ENCODE measurements at places on chromosomes 12 and 14.
A peak's percentile ranks its signal among the peaks of the same experiment; 100 is the strongest.

- no peak for DNase-seq
Observed at GRCh38 chr12:64739778-64740177, 19.4 kb downstream of the GNS start.

DNA sequence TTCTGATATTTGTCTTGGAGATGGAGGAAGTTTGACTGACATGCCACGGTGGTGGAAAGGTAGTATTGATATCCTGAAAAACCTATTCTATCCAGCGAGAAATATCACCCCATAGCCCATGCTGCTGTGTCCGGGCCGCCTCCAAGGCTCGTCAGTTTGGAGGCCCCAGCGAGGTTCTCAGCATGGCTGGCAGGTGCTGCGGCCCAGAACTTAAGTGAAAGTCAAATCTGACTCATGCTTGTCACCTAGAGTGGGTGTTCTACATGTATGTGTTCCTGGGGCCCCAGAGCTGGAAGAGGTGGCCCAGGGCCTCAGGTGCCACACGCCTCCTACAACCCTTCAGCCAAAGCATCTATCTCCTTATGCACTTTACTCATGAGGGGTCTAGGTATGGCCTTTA, 92.9 kb downstream of the GCH1 start:
- DNase-seq = no peak

- DNase-seq = no peak
Observed at GRCh38 chr14:68820119-68820518, 27.3 kb upstream of the ZFP36L1 start.

GRCh38 chr14:64147126-64147790, 146.9 kb downstream of the ESR2 start:
- DNase-seq = no peak

DNA sequence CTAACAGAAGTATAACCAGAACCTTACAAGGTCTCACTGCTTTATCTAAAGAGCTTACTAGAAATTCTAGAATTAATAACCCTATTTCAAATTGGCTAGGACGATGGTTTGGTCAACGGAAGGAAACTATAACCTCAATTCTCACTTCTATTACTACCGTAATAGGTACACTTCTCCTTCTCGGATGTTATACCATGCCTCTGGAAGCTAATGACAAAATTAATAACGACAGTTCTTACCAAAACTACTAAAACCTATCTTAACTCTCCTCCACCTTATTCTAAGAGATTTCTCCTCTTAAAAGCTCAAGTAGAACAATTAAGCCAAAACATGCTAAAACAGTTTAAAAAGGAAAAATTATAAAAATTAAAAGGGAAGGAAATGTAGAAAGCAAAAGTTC, 23.7 kb upstream of the UBC start:
- DNase-seq = no peak

- DNase-seq = no peak
Observed at GRCh38 chr12:12099102-12099501, 28.4 kb downstream of the BCL2L14 start.

GRCh38 chr14:55532645-55533344, 47.2 kb upstream of the KTN1 start:
- DNase-seq = no peak

DNA sequence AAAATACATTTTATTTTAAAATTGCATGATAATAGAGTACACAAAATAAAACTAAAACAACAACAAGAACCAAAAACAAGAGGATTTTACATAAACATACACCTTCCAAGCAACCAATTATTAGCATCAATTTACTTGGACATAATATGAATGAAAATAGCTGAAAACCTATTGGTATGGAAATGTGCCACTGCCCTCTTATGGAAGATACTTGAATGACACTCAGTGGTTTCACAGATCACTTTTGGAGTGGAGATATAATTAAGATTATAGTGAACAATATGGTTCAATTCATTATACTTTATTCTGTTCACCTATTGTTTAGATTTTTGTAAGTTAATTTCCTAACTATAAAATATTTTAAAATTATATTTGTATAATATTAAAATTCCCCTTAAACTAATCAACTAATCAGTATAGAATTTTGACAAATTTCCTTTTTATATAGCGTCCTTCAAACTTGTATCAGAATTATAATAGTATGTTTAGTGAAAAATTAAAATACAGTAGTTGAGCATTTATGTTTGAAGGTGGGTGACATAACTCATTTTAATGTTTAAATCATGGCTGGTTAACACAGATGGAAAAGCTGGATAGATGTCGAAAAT, 70.1 kb downstream of the SLC6A15 start:
- peak; percentile 61 for DNase-seq

- DNase-seq = no peak
Observed at GRCh38 chr12:49540229-49541139, 1.7 kb downstream of the KCNH3 start.

- no peak for DNase-seq
Observed at GRCh38 chr12:4251216-4251891, 22.2 kb upstream of the CCND2 start.

GRCh38 chr14:51458563-51458955, 193.2 kb upstream of the FRMD6 start:
- DNase-seq = no peak

- no peak for DNase-seq
Observed at GRCh38 chr12:57247041-57247440, 3.9 kb downstream of the STAC3 start.

DNA sequence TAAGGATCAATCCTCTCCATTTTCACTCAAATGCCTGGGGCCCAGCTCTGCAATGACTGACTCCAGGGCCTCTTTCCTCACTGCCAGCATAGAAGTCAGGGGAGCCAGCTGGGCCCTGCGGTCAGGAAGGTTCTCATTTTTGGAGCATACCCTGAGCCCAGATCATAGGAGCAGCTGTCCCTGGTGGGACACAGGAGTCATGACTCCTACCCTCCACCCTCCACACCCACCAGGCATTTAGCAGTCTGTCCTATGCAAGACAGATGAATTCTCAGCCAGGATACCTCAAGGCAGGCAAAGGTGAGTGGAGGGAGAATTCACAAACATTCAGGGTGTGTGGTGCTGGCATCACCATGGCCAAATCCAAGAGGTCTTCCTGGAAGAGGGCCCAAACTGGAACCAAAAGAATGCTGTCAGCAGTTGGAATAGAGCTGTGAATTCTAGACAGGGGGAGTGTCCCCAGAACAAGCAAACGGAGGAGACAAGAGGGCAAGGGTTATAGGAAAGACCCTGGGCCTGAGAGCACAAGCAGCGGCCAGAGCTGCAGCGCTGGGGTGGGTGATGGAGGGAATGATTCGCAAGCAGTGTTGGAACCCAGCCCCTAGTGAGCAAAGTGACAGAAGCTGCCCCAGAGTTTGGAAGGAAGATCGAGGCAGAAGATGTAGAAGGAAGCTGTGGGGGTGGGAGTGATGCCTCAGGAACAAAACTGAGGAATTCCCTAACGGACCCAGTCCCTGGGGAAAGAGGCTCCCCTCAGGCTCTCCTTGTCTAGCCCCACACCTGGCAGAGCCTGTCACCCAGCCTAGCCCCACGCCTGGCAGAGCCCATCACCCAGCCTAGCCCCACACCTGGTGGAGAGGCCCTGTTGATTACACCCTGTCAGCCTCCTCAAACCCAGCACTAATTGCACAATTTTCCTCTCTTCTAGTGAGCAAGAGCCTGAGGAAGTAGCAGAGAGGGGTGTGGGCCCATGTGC, 4.5 kb upstream of the REM2 start:
- no peak for DNase-seq
